Amniotic epithelial cell (primary cell): ENCODE measurements at places on chromosomes 16 and 17.

DNA sequence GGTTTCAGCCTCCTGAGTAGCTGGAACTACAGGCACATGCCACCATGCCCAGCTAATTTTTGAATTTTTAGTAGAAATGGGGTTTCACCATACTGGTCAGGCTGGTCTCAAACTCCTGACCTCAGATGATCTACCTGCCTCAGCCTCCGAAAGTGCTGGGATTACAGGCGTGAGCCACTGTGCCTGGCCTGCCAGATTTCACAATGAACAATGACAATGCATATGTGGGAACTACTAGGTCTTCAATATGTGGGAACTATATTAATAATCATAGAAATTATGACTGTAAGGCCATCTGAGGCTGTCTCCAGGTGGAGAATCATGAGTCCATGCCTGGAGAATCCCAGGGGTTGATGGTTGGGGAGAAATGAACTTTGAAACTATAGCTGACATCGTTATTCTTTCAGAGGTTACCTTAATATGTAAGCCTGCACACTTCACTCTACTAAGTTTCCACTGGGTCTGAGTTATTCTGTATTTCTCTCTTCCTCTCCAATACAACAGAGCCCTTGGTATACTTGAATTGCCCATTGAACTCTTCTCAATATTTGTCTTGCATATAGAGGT lies 7.2 kb upstream of the DRC7 start:
- DNase-seq = no peak

DNA sequence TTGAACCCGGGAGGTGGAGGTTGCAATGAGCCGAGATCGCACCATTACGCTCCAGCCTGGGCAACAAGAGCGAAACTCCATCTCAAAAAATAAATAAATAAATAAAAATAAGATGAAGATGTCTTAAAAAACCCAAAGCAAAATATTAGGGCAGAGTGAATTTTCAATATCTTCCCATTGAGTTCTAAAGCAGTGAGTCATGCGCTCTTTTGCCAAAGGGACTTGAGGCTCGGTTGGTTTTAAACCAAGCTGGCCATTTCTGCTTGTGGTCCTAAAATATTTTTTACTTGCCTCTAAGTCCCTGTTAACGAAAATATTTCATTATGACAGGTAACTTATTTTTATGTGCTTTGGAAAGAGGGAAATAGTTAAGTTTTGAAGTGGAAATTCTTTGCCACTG lies 4.7 kb downstream of the PAFAH1B1 start:
- peak; percentile 42 for DNase-seq

DNA sequence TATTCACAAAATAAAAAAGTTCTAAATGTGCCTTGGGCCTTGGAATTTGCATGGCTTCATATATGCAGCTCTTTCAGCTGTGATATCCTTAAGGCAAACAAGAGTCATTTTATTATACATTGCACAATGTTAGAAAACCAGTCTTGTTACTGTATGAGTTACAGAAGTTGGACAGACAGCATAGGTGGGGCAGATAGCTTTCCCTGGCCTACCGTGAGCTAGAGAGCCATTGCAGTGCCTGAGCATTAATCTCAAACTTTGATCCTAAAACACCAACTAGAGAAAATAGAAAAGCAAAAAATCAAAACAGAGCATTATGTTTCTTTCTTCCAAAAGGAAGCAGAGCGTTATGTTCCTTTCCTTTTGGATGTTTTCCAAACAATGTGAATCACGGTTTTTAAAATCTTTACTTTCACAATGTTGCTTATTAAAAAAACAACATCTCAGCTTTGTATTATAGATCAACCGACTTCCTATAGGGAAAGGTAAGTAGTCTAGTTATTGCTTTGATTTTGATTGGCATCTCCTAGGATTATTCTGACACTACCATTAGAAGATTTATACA lies 32.2 kb downstream of the ARHGAP44 start:
- no peak for DNase-seq

DNA sequence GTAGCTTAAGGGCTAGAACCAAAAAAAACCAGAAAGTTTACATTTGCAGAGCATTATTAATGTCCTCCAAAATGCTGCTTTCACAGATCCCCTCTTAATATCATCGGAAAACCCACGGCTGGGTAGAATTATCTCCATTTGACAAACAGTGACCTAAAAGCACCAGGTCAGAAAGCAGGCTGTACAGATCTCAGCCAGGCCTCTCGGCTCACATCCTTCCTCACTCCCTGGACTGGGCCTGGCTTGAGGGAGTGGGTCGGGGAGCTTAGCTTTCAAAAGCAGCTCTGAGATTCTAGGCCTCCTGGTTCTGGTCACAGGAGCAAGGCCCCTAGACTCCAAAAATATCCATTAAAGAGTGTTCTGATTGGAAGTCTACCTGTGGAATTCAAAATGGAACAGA lies 9.1 kb upstream of the SLC12A3 start:
- DNase-seq = no peak

DNA sequence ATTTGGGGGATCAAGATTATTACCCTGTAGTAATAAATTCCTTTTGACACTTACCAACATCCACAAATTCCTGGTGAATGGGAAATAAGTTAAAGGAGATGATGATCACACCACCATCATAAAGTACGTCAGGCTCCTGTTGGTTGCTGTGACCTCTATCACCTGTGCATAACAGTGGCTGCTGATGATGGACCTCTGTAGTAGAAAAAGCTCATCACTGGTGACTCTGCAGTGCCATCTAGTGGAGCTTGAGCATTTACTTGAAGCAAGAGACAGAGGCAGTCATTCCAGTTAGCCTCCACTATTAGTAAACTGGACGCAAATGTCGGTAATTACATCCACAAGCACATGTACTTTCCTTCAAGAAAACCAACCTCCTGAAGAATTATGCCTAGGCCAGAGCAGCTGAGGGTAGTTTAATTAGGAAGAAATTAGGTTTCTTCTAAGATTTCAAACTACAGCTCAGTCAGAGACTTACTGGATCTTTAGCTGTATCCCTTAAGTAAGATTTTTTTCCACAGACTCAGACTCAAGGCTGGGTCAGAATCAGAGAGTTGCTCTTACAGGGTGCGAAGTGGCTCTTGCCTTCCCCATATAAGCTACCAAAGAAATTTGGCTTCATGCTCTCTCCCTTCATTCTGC lies 39.3 kb downstream of the CYB561 start:
- peak; percentile 89 for DNase-seq

DNA sequence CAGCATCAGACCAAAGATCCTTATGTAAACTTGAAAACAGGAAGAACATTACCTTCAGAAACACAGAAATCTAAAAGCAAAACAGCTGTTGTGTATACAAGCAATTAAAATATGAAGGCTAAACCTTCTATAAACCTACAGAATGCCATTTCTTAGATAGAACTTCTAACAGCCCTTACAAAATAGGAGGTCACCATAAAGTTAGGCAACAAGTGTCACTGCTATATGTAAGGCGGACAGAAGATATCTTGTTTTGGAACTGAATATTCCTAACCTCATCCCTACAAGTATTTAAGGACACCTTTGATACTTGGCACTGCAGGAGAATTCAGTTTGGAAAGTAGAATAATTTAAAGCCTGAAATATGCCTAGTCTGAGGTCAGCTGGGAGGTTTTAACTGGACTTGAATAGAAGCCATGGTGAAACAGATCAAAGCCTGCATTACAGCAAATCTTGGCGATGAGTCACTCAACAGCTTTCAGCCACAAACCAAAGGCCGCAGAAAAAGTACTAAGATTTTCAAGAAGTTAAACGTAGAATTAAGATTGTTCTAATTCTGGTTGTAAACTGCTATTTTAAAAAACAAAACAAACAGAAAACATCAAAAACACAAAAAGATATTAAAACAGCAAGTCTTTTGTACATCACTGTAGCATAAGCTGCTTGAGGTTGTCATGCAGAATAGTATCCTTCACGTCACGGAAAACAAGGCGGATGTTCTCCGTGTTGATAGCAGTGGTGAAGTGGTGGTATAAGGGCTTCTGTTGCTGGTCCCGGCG lies 42.7 kb downstream of the GNA13 start:
- peak; percentile 94 for DNase-seq

DNA sequence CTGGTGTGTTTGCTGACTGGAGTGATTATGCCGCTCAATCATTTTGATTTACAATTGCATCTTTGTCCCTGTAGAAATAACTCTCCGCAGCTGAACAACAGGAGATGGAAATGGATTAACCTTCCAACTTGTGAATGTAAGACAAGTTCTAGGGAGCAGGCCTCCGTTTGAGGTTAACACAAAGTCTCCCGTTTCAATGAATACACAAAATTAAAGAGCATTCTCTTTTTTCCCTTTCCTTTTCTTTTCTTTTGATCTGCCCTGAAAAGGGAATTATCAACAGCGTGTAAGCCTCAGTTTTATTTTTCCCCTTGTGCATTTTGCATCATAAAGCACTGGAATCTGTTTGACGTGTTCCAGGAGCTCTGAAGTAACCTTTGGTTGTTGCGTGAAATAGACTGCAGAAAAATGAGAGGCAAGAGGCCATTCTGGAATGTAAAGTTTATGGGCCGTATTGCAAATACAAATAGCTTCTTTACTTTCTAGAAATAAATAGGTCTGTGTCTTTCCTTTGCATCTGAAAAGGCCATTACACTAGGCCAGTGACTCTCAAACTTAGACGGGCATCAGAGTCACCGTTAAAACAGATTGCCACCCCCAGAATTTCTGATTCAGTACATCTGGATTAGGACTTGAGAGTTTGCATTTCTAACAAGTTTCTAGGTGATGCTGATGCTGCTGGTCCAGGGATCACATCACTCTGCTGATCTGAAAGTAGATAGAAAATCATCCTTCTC lies 164.7 kb downstream of the ZNF18 start:
- DNase-seq = no peak

DNA sequence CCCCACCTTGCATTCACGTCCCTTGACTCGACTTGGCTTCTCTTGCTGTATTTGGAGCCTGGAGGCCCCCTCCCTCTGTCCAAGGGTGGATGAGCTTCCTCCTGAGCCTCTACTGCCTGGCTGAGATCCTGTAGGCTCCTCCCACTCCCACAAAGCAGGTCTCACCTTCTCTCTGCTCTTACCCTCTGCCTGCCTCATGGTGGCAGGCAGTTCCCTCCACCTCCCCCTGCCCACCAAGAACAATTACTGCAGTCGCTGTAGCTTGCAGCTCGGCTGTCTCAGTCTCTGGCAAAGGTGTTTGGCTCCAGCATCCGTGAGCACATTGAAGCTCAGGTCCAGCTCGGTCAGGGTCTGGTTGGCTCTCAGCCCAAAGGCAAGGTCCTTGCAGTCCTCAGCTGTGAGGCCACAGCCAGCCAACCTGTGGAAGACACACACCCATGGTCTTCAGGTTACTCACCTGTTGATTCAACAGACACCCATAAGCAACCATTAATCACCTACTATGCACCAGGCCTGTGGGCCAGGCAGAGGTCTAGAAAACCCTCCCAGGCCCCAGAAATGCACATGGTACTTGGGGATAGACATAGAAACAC lies 42.6 kb downstream of the NLRP1 start:
- no peak for DNase-seq

GRCh38 chr17:80947200-80947940 lies 44.3 kb upstream of the CHMP6 start:
- DNase-seq = no peak

DNA sequence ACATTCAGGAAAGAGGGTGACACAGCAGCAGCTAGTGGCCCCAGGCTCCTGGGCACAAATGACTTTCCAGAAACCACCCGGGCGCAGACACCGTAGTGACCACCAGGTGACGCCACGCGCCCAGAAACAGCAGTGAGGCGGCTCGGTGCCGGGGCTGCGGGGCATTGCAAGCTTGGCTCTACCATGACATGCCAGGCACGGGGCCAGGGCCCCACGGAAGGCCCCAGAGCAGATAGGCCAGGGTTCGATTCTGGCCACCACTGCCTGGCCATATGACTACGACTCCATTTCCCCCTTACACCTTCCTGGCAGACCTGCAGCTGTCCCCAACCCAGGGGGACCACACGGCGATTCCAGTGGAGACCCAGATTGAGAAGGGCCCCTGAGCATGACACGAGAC lies 6.7 kb downstream of the RHBDF1 start:
- peak; percentile 42 for DNase-seq

GRCh38 chr17:9814337-9814945 lies 7.4 kb downstream of the GSG1L2 start:
- DNase-seq = no peak

- DNase-seq = peak; percentile 76
Measured at GRCh38 chr17:38797158-38797490, 2.2 kb downstream of the PIP4K2B start.

DNA sequence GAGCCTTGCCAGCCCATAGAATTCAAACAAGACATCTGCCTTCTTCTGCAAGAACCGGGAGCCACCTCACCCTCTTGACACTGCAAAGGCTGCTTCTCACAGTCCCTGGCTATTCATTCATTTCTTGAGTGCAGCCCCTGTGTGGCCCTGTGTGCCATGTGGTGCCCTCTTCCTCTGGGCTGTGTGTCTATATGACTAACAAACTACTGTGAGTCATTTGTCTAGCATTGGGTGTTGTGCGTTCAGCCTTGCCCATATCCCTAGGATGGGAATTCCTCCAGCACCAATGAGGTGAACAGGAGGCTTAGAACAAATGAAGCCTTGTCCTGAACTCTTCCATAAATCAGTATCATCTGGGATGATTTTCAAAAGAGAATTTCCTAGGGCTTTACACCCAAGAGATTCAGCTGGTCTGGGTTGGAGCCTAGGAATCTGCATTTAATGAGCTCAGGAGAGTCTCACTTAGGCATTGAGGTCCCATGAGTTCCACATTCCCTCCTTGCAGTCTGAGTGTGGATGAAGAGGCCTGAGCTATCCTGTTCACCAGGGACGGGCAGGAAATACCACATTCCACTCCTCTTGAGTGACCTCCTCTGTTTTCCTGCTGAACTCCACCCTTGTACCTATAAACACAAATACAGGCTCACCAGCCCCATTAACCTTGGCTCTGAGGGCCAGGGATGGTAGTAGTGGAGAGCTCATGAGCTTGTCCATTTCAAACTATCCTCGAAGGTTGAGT lies 308.7 kb upstream of the N4BP1 start:
- DNase-seq = no peak

GRCh38 chr16:84739349-84740124 lies 39.7 kb downstream of the USP10 start:
- peak; percentile 95 for DNase-seq

GRCh38 chr16:2675714-2676113 lies 6.6 kb upstream of the KCTD5 start:
- no peak for DNase-seq

DNA sequence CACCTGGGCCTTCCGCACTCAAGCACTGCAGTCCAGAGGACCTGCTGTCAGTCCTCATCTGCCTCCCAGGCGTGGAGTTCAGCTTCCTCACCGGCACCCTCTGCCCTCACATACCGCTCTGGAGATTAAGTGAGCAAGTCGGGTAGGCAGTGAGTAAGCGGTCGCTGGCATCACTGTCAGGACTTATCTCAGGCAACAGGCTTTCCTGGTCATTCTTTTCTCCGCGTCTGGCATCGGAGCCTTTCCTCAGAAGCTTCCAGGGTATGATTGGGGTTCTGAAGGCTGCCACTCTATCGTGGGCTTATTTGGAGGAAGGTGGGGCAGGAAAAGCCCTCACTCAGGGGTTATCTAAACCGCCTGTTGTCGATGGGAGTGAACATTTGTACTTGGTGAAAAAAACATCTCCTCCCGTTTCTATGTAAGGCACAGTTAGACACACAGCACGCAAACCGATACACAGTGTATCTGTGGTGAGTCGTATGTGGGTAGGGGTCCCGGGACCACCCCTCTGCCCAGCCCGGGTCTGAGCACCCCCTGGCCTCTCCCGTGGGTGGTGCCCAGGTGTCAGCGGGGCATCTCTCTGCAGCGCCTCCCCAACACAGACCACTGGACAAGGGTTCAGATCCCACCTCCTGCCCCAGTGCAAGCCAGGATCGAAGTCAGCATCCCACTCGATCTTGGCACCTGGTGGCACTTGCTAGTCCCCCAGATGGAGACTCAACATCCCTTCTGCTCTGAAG lies 92.5 kb upstream of the PLCG2 start:
- DNase-seq = peak; percentile 87

GRCh38 chr17:61337290-61337689 lies 62.4 kb upstream of the TBX2 start:
- DNase-seq = no peak
